CD4-positive, alpha-beta T cell treated with Interleukin-10 for 1 hour (primary cell): ENCODE measurements at places on chromosomes 16 and 17.

DNA sequence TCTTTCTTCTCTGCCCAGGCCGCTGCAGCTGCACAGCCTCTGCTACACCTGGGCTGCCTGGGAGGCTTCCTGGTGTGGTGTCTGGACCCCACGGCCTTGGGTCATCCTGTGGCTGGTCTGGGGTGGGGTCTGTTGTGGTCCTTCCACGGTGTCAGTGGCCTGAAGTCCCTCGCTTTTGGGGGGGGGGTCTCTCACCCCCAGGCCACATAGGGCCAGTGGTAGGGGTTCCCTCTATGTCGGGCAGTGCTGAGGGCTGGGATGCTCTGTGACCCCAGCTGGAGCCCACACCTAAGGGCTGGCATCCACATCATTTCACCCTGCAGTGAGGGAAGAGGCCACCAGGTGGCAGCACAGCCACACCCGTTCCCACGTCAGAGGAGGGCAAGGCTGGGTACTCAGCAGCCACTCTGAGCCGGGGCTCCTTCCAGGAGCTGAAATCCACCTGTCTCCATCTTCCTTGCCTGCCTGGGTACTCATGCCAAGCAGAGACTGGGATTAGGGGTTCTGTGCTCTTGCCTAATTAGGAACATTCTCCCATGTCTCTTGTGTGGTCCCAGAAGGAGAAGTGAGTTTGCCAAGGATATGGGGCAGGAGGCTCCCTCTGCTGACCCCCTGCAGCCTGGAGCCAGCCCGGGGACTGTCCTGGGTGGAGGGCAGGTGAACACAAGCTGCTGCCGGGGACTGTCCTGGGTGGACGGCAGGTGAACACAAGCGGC lies 13.0 kb downstream of the ENGASE start:
- DNase-seq = peak; percentile 77

DNA sequence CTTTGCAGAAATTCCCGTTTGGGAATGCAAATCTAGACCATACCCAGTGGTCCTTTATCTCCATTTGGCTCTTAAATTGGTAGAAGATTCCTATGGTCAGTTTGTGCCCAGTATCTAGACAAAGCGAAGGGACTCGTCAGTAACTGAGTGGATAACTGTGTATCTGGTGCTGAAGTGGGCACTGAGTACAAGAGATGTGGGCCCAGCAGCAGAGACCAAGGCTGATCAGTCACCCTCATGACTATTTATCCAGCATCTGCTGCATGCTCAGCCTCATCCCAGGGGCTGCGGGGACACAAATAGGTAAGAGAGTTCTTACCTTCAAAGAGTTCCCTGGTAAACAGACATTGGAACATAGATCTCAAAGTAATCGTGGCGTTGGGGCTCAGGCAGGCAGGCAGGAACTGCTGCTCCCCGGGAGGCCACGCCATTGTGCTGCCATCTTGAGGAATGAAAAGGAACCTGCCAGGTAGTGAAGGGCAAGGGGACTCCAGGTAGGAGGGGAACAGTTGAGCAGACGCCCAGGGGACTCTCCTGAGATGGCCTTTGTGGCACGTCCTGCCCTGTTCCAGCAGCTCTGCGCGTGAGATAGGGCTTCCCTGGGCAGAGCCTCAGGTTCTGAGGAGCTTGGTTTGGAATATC lies 10.3 kb downstream of the NT5M start:
- peak; percentile 83 for DNase-seq

- DNase-seq = no peak
Observed at GRCh38 chr16:57107321-57107922, 15.0 kb downstream of the CPNE2 start.

DNA sequence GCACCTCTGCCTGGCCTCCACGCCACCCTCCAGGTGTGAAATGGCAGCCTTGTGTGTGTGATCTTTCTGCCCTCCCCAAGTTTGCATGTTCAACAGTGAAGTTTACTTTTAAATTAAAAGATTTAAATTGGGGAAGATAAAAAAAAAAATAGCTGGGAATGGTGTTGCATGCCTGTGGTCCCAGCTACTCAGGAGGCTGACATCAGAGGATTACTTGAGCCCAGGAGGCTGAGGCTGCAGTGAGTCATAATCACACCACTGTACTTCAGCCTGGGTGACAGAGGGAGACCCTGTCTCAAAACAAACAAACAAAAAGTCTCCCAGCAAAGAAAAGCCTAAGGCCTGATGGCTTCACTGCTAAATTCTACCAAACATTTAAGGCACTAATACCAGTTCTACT lies 35.4 kb upstream of the RNF43 start:
- DNase-seq = no peak

DNA sequence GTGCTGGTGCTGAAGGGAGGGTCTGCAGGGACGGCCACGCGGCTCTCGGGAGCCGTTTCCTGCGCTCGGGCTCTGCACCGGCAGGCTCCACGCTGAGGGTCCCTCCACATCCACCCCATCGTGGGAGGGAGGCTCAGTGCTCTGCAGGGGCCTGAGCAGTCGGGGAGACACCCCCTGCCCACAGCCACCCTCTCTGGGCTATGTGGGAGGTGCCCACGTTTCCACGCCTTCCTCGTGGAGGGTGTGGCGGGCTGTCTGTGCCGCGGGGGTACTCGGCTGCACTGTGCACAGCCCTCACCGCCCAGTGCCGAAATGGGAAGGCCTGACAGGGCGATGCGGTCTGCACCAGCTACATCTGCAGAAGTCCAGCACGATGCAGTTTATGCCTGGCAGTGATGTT lies 25.5 kb upstream of the ZNF750 start:
- no peak for DNase-seq

DNA sequence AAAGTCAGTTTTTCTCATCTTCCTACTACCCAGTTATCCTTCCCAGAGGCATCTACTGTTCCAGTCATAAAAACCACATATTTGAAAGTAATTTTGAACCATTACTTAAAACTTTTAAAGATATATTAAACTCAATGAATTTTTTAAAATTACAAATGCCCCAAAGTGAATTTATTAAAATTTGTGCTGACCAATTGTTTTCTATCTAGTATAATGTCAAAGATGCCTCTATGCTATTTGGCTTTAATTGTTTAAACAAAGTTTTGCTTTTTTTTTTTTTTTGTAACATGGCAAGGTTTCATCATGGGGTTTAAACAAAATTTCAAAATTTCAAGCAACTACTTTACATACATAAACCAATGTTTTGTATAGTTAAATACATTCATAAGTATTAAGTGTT lies 60.7 kb downstream of the FBXL20 start:
- no peak for DNase-seq

DNA sequence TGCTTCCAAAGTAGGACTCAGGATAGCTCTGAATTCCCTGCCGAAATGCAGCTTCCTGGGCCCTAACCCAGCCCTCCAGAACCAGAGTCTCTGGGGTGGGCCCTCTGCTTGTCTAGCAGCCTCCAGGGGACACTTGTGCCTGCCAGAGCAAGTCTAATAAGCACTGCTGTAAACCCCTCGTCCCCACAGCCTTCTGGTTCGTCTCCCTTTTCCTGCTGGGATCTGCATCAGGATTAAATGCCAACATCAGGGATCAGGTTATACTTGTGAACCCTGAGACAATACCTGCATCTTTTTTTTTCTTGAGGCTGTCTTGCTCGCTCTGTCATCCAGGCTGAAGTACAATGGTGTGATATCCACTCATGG lies 282.0 kb downstream of the SEC14L1 start:
- DNase-seq = no peak

GRCh38 chr16:10405386-10405939 lies 19.6 kb downstream of the ATF7IP2 start:
- DNase-seq = no peak

DNA sequence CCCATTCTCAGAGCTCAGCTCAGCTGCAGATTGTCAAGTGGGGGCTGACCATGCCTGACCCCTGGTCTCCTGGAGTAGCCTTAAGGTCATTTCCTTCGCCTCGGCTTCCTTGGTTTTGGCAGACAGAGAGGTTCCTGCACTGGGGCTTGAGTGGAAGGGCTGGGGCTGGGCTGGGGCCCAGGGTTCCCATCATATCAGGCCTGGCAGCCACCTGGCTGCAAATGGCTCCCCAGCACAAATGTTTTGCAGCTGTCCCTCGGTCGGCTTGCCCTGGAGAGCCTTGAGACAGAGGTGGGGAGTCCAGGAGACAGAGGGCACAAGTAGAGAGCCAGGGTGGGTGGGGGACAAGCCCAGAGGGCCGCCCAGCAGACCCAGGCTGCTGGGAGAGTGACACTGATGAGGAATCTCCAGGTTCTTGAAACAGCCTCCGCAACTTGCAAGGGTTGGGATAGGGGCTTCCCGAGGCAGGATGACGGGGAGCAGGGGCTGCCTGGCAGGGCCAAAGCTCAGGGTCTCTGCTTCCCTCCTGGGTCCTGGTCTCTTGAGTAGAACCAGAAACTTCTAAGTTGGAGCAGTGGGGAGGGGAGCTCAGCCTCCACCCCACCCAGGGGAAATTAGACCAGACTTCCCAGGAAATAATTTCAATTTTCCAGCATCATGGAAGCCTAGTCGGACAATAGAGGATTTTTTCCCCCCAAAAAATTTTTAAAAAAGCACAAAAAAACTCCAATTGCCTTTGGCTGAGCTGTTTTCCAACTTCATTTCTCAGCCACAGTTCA lies 19.3 kb downstream of the IGFBP4 start:
- no peak for DNase-seq

DNA sequence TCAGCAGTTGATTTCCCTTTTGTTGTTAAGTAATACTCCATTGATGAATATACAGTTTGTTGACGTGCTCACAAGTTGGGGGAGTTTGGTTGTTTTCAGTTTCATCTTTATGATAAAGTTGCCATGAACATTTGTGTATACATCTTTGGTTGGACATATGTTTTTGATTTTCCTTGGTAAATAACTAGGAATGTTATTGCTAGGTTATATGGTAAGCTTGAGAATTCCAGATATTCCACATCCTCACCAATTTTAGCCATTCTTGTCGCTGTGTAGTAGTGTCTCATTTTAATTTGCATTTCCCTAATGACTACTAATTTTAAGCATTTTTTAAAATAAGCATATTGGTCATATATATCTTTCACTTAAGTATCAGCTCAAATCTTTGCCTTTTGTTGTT lies 55.0 kb upstream of the RASL10B start:
- DNase-seq = no peak
